Activated gamma-delta T cell treated with Interleukin-2 at 50 U/mL for 16 hours (primary cell): ENCODE measurements at places on chromosomes 12 and 14.

GRCh38 chr14:92756446-92756845 lies 8.0 kb upstream of the LGMN start:
- no peak for DNase-seq

DNA sequence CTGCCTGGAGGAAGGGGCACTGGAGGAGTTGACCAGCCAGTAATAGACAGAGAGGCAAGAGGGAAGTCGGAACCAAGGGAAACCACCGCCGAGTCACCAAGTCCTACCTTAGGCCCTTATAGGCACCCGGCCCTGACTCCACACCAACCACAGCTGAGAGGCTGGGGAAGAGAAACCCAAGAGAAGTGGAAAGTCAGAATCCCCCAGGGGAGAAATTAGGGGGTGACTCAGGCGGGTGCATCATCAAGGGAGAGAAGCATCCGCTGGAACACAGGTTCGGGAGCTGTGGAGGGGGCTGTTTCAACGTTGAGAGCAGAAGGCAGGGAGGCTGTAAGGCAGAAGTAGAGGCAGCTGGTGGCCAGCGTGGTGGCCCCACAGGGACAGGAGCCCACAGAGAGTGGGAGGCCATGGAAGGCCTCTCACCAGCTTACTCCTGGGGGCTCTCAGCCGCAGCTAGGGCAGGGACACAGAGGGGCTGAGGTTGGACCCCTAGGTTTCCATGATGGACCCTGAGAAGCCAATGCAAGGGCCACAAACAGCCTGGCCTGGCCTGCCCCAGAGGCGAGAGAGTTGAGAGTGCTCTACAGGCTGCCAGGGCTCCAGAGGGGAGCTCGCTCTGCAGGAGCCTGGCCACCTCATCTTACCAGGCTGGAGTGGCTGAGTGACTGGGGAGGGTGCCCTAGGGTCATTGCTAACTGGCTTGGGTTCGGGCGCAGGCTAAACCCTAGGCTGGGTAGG lies 1.4 kb upstream of the TRMT61A start:
- DNase-seq: no peak

GRCh38 chr14:49014476-49014875 lies 571.7 kb downstream of the RPS29 start:
- DNase-seq: no peak

GRCh38 chr12:4279198-4279690 lies 5.7 kb downstream of the CCND2 start:
- DNase-seq: no peak

- DNase-seq: no peak
Measured at GRCh38 chr12:20641106-20641505, 54.0 kb upstream of the SLCO1C1 start.

DNA sequence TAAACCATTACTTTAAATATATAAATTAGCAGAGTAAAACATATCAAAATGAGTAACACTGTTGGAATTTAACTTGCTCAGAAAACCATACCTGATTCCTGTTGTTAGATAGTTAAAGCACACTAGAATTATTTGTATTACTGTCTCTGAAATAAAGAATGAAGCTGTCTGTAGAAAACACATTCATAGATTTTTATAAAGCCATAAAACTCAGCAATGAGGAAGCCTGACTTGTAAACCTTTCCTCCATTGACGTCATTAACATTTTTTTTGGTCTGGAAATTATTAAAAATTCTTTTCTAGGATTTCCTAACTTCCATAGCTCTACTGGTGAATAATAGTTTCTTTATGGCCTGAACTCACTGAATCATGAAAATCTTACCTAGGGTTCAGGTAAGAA lies 147.6 kb downstream of the BRMS1L start:
- no peak for DNase-seq

GRCh38 chr12:71201136-71201679 lies 43.4 kb upstream of the TSPAN8 start:
- DNase-seq: no peak

- DNase-seq: no peak
Measured at GRCh38 chr14:38197784-38198335, 9.8 kb upstream of the SSTR1 start.

DNA sequence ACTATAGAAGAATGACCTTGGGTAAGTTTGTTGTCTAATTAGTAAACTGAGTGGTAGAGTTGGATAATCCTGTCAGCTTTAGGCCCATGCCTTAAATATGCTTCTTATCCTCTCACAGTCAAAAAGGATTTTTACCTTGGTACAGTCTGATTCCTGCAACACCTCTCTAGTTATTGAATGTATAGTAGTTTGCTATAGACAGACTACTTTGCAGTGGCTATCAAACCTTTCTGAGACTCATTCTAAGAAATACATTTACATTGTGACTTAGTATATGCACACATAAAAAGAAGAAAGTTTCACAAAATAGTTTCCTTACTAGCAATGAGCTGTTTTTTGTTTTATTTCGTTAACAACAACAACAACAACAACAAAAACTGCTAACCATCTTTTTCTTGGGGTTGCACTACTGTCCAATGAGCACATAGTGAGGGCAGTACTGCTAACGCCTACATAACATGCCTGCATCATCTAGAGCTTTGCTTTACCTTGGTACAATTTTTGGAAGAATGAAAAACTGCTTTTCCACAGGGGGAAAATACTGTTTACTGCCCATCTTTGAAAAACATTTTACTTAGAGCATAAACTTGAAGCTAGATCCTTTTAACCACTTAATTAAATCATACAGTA lies 28.5 kb downstream of the WNK1 start:
- DNase-seq: no peak

DNA sequence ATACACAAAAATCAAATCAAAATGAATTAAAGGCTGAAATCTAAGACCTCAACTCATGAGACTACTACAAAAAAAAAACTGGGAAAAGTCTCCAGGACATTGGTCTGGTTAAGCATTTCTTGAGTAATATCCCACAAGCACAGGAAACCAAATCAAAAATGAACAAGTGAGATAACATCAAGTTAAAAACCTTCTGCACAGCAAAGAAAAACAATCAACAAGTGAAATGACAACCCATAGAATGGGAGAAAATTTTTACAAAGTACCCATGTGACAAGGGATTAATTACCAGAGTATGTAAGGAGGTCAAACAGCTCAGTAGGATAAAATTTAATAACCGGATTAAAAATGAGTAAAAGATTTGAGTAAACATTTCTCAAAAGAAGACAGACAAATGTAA lies 338.7 kb downstream of the SLC16A7 start:
- DNase-seq: no peak

- DNase-seq: no peak
Measured at GRCh38 chr12:114355389-114356088, 50.4 kb downstream of the TBX5 start.

- DNase-seq: no peak
Measured at GRCh38 chr12:121889274-121889624, 659 bp downstream of the PSMD9 start.

GRCh38 chr14:55847766-55848165 lies 267.8 kb downstream of the KTN1 start:
- no peak for DNase-seq

DNA sequence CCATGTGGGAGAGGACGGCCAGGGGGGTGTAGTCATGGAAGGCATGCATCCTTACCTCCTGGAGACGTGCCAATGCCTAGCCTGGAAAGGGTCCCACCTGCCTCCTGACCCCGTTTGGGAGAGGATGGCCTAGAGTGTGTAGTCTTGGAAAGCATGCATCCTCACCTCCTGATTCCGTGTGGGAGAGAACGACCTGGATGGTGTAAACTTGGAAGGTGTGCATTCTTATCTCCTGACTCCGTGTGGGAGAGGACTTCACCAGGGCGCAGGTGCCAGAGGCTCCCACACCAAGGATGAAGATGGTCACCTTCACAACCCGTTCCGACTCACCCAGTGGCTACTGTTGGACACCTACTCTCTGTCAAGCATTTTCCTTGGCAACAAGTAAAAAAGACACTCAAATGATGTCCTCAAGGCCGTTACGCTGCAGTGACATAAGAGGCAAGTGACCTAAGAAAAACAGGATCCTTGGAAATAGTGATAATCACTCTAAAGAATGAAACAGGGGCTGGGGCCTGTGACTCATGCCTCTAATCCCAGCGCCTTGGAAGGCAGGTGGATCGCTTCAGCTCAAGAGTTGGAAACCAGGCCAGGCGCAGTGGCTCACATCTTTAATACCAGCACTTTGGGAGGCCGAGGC lies 37.5 kb upstream of the FZD10 start:
- no peak for DNase-seq

GRCh38 chr14:79997509-79998208 lies 213.6 kb downstream of the DIO2 start:
- no peak for DNase-seq

GRCh38 chr12:107779077-107779831 lies 4.8 kb downstream of the ASCL4 start:
- no peak for DNase-seq

GRCh38 chr14:80545935-80546854 lies 334.9 kb upstream of the DIO2 start:
- DNase-seq: no peak

GRCh38 chr14:29645117-29645516 lies 282.5 kb downstream of the PRKD1 start:
- DNase-seq: no peak

GRCh38 chr14:58150243-58150805 lies 1.7 kb downstream of the ARMH4 start:
- no peak for DNase-seq

DNA sequence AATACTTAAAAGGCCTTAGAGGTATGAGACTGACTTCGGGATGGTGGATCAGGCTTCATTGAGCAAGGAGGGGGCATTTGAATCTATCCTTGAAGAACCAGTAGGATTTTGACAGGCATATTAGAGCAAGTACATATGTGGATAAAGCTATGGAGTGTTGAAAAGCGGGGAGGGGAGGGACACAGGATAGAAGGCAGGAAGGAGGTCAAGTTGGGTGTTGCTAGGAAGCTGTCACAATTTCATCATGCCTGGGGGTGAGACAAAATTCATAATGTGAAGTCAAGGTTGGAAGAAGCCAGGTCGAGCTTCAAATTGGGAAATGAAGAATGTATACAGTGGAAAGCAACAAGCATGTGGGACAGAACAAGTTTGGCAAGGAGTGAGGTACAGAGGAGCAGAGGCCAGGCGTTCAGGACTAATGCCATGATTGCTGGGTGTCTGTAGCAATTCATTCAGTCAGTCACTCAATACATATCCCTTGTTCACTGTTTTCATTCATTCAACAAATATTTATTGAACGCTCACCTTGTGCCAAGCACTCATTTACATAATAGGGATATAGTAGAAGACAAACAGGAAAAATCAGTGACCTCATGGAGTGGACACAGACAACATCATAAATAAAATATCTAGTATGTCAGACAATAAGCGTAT lies 58.3 kb upstream of the LTA4H start:
- DNase-seq: no peak

DNA sequence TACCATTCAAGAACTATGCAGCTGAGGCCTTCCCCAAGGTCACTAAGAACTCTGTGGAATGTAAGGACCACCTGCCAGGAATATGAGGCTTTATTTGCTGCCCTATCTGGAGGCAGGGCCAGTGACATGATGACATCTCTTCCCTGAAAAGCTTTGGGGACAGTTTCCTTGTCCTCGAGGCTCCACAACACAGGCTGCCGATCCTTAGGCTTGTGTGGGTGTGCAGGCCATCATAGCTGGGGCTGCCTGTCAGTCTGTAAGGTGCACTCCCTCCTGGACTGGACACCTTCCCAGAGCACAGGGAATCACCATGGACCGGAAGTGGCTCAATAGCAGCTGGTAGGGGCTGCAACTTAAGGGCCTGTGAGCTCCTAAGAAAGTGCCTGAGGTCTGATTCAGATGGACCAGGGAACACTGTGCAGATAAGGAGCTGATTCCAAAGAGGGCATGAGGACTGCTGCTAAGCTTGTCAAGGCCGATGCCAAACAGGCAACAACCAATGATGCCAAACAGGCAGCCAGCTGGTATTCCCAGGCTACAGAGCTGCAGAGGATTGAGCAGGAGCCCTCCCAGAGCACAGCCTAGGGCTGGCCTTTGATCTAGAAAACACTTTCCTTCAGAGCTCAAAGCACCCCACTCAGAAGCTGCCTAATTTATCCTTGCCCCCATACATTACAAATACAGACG lies 84.3 kb downstream of the CRACR2A start:
- DNase-seq: no peak

DNA sequence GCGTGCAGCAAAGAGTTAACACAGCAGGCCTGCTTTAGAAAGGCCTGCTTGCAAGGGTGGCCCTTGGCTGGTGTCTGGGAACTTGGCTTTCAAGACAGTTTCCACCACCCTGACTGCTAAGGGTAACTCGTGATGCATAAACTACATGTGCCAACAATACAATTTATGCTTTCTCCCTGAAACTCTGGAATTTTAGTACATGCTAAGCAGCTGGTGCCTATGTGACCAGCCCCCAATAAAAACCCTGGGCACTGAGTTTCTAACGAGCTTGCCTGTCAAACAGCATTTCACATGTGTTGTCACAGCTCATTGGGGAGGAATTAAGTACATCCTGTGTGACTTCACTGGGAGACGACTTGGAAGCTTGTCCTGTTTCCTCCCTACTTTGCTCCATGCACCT lies 133.1 kb downstream of the SLC5A8 start:
- DNase-seq: no peak

- DNase-seq: no peak
Measured at GRCh38 chr12:132158677-132159554, 14.7 kb downstream of the NOC4L start.

DNA sequence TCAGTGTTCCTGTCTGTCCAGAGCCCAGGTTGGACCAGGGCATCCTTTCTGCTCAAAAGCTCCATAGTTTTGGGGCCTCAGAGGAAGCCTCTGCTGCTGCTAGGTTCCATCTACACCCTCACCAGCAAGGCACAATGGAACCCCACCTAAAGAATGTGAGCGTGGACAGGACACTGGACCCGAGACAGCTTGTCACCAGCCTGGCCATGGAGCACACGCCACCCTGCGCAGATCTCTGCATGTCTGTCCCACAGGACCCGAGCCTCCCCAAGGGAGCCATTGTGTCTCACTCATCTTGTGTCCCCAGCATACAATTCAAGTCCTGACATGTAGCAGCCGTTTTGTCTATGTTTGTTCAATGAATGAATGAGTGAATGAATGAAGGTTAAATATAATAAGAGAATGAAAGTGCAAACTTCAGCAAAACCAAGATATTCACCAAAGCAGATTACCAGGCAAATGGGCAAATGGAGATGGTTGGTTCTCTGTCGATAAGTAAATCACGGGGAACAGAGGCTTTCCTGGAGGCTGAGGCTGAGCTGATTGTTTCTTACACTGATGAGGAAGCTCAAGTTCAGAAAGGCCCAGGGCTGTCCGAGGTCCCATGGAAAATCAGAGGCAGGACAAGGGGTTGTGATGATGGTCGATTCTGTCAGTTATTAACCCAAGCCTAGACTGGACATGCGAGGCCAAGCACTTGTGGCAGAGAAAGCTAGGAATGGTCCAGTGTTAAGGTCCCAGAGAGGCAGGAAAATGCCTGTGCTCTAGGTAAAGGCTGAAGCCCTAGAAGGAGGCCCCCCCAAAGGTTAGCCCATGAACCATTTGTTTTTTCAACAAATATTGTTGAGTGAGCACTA lies 27.0 kb downstream of the SERPINA3 start:
- no peak for DNase-seq
